T-helper 2 cell (primary cell): ENCODE measurements at places on chromosomes 7 and 10.

DNA sequence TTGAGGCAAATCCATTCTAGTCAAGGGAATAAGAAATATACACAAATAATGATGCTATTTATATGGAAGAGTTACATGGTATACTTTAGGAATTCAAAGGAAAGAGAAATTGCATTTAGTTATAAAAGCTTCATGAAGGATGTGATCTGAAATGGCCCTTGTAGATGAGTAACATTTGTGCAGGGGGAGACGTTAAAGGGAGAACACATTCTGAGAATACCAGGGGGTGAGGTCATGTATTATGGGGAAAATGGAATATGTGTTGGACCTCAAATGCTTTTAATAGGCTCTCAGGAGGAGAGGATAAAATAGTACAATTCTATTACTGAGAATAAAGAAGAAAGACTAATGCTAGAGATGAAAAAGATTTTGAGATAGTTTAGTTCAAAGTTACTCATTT is 122.5 kb upstream of the NOBOX start:
- no peak for DNase-seq

- DNase-seq: peak; percentile 72
Measured at GRCh38 chr7:43669286-43670081, 59.8 kb downstream of the COA1 start.

DNA sequence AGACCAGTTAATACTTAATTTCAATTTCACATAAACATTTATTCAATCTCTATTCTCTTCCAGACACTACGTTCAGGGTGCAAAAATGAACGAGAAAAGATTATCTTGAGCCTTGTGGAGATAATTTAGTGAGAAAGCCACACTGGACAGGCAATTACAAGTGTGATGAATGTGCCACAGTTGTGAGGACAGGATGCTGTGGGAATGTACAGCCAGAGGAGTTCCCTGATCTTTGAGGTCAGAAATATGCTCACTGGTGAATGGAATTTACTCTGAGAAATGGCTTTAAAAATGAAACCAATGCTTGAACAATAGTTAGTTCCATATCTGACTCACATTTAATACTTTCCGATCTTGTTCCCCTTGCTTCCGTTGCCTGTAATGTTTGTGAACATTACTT is 864.8 kb downstream of the GATA3 start:
- peak; percentile 46 for DNase-seq

DNA sequence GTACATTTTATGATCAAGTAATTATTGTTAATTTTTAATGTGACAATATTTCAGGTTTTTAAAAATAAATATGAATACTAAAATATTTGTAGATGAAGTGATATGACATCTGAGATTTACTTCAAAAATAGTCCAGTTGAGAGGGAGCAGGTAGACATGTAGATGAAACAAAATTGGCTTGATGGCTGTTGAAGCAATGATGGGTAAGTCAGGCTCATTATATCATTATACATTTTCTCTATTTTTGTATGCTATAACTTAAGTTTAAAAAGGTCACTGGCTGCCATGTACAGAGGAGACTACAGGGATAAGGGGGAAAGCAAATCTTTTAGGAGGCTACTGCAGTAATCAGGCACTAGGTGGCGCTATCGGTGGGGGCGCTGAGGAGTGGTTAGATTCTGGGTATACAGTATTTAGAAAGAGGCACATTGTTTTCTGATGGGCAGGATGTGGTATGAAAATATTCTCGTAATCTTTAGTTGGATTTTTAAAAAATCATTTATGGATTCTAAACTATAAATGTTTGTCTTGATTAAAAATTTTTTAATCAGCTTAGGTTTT is 189.8 kb upstream of the IMMP2L start:
- DNase-seq: no peak

GRCh38 chr7:146397141-146397540 is 280.5 kb downstream of the CNTNAP2 start:
- no peak for DNase-seq
